ENCODE measurements at places on chromosomes 2 and 18.

DNA sequence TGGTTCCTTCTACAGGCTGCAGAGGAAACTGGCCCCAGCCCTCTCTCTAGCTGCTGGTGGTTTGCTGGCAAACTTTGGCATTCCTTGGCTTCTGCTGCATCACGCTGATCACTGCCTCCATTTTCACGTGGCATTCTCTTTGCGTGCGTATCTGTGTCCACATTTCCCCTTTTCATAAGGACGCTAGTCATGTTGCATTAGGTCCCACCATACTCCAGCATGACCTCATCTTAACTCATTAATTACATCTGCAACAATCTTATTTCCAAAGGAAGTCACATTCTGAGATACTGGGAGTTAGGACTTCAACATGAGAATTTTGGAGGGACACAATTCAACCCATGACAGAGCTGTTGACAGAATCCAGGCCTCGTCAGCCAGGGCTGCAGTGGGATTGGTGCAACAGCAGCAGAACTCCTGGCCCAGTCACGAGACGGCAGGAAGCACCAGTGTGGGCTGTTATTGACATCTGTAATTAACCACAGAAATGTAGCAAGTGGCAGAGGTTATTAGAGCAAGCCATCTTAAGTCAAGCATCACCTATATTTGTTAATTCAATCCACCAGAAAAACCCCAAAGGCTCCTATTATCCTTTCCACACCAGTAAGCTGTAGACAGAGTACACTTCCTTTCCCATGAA lies 132.4 kb downstream of the TMEM163 start:
- DNase-seq, result no peak

DNA sequence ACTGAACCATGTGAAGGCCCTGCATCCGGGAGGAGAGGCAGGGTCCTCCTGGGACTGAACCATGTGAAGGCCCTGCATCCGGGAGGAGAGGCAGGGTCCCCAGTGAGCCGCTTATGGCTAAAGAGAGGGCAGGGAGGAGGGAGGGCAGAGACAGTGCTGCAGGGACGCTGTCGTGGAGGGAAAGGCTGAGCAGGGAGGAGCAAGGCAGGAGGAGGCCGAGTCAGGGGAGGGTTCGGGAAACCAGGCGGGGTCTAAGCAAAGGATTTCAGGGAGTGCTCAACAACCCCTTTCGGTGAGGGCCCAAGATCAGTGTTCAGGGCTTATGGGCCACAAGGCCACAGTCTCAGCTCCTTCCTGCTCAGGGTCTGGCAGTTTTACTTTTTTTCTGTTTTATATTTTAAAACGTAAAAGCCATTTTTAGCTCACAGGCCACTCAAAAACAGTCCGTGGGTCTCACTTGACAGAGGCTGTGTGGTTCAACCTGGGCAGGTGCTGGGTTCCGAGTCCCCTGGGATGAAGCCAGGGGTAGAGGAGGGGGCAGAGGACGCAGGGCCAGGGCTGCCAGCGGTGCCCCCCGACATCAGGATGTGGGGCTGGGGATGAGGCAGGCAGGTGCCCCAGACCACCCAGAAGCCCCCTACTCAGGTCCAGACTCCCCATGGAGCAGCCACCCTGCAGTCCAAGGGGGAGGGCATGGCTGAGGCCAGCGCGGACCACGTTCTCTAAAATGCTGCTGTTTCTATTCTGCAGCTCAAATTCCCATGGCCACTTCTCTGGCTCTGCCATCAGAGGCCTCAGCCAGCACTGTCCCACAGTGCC lies 5.2 kb downstream of the TMEM18 start:
- no peak for DNase-seq

DNA sequence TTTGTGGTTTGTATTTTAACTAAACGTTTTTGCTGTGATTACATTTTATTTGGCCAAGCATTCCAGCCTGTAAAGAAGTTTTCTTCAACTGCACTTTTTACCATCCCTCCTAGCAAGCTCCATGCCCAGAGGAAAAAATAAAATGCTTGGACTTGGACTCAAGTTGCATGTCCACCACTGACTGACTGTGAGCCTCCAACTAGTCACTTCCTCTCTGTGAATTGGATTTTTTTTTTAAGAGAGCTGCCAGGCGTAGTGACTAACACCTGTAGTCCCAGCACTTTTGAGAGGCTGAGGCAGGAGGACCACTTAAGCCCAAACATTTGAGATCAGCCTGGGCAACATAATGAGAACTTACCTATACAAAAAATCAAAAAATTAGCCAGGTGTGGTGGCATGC lies 1185.2 kb upstream of the PIK3C3 start:
- no peak for DNase-seq

DNA sequence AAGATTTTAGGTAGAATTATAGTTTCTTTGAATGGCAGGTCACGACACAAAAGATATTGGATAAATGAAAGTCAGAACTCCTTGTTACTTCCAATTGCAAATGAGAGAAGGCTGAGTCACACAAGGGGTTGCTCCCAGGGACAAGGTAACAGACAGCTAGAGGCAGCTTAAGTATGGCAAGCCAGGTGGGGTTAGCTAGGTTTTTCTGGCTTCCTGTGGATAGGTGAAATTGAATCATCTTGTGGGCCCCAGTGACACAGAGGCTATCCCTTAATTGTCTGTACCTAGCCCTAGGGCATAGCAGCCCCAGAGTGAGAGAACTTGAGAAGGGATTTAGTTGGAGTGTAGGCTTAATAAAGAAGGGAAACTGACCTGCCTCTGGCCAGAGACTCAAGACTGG lies 407.7 kb upstream of the SLC8A1 start:
- no peak for DNase-seq

GRCh38 chr18:39604836-39605235 lies 2039.2 kb upstream of the CELF4 start:
- DNase-seq, result no peak

DNA sequence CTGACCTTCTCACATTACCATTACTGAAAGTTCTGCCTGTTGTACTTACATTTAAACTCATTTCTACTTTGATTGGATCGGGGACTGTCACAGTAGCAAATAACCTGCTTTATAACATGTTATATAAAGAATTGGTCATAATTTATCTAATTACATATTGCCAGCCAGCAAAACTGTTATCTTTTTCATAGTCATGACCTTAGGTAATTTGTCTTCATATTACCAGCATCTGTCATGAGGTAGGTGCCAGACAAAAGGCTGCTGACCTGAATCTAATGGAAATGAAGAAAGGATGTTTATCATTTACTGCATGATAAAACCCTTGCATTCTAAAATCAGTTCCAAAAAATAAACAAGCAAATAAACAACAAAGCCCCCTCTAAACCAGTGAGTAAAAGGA lies 89.4 kb upstream of the LRP1B start:
- no peak for DNase-seq

DNA sequence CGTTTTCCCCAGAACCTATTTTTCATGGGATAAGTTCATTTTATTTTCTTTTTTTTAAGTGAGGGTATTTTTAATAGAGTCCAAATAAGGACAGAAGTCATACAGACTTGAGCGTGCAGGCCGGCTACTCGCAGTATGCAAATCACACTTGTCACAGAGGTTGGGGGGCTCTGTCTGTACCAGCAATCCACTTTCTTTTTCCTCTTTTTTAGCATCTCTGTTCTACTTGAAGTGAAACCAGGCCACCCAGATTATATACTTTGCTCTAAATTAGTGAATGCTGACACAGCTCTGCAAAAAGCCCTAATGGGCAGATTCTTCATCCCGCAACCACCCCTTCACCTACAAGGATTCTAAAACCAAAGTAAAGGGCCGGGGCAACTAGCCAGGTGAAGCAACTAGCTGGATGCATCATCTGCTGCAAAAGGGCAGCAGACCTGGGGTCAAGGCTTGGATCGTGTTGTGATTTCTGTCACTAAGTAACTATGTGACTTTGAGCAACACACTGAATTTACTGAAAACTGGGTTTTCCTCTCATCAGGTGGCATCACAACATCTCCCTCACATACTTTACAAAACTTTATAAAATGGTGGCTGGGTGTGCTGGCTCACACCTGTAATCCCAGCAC lies 18.4 kb downstream of the KDSR start:
- DNase-seq, result no peak

DNA sequence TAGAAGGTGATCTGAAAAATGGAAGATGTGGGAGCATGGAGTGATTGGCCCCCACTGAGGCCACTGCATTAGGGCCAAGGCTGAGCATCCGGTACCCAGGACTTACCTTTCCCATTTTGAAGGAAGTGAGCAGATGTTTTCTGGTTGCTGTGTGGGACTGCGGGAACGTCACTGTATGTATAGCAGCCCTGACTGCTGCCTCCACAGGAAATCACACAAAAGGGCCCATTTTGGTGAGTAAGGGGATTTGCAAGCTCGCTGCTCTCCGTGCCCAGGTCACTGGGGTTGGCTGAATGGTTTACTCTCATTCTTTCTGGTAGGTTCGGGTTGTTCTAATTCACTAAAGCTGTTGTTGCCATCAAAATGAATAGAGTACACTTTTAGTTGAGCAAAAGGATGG lies at the start of gene CRYGB:
Gene CRYGB (minus strand): TSS at position 153 of the 400 bp plus-strand sequence. CDS start 38 bp downstream, at position 115.
- no peak for DNase-seq

- DNase-seq, result no peak
These were observed 260.0 kb upstream of the HS6ST1 start for GRCh38 chr2:128578406-128579390.

DNA sequence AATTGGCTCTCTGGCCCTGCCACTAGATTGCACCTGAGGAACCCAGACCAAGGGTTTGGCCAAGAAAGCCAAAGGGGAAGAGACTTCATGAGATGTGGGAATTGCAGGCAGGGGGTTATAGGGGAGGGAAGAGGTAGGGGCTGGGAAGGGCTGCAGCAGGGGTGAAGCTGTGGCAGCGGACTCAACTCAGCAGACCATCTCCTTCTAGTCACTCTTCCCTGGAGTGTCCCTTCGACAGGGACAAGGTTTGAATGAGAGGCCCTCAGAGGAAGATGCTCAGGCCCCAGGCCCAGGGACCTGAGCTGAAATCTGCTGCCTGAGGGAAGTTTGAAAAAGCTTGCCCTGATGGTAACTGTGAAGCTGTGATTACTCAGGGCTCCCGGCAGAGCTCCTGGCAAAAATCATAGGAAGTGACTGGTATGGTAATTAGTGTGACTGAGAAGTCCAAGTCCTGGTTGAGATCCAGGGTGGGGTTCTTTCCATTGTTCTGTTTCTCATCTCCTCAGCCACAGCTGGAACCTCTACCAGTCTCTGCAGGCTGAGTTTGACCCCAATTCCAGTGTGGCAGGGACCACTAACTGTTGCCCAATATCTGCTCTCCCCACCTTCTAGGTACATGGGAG lies 300.9 kb downstream of the CYP26B1 start:
- DNase-seq, result no peak

DNA sequence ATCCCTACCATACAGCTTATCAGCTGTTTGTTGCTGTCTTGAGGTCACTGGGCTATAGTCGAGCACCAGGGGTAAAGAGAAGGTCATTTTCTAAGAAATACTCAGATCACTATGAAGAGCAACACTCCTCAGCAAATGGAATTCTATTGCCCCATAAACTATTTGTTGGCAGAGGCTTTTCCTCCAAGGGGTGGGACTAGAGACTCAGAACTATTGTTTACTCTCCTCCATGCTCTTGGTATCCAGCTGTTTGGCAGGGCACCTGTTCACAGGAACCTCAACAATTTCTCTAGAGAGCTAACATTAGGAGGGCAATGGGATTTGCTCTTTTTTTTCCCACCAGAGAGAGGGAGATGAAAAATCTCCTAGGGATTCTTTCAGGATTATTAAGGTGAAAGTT lies 249.1 kb upstream of the SPRED2 start:
- no peak for DNase-seq

DNA sequence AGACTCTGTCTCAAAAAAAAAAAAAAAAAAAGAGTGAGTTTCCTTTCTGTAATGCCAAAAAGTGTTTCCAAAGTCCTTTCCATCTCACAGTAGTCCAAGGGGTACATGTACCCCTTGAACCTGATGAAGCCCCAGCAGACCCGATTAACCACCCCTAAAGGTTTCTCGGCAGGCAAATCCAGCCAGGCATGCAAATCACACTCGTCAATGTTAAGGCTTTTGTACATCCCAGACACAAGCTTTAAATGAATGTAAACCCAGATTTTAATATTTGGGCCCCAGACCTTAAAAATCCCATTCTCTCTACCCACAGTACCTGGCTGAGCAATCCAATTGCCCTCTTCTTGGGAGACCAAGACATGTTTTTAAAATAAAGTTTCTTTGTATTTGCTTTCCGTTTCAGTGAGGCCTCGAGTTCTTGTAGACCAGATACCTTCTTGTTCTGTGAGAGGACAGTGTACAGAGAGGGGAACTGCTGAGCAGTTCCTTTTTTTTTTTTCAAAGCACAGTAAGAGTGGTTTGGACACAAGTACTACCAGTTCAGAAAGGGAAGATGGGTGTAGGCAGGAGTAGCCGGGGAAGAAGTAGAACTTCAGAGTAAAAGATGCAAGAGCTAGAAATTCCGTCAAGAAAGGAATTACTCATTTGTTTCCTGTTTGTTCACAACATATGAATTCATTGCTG lies at the start of gene NLRC4:
Gene NLRC4 (minus strand): TSS at position 465 of the 684 bp plus-strand sequence. CDS start 8,111 bp downstream, outside the sequence.
- DNase-seq, result no peak

DNA sequence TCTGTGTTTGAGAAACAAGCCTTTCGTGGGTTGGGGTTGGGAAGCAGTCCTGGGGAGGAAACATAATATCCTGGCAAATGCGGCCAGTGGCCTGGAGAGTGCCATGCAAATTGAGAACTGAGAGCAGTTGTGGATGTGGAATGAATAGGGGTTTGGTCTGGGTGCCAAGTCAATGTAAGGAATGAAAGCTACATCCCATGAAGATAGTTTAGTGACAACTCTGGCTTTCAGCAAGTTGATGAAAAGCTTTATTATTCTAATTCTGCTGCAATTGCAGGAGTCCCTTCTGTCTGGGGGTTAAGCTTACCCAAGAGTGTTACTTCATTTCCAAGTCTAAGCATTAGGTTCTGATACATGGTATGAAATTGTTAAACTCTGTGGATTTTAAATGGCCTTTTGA lies 771.6 kb downstream of the DPP10 start:
- DNase-seq, result no peak

- DNase-seq, result no peak
These were observed 138.7 kb upstream of the L3MBTL4 start for GRCh38 chr18:6553234-6553900.

DNA sequence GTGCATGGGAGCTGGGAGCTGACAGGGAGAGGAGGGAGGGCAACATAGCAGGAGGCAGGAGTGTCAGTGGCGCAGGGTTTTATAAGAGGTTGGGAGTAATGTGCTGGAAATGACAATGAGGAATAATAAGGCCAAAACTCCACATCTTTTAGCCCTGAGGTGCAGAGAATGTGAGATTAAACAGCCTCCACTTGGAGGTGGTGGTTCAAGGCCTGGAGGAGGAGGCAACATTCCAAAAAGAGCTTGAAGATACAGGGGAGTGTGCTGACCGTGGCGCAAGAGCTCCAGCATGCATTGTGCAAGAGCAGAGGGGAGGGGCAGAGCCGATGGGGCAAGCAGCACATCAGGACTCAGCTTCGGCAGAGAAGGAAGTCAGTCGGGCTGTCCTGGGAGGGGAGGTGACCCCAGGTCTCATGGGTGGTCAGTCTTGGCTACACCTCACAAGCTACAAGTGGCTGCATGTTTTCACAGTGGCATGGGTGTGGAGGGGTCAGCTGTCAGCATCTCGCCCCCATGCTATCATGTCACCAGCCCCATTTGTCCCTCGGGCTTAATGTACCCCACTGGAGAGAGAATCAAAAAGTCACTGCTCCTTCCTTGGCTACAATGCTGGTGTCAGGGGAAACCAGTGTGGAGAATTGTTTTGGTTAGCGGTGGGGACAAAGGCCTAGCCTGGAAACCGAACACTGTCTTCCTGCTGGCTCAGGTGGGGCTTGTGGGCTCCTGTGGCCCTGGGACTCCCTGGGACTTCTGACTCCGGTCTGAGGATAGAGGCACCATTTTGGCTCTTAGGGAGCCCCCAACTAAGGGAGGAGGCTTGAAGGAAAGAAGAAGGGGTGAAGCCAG lies 208.0 kb downstream of the ZFP36L2 start:
- DNase-seq, result no peak

- DNase-seq, result no peak
These were observed 45.9 kb upstream of the ITGA6 start for GRCh38 chr2:172381275-172382027.

GRCh38 chr18:37641573-37641972 lies 76.0 kb upstream of the CELF4 start:
- DNase-seq, result no peak
